Calu3 (cell line): ENCODE measurements at places on chromosomes 2 and 18. TPM values are rescaled to one million over a fixed set of nuclear protein-coding genes. Genes with fewer than 3 reads are reported as not detected.

- H3K4me1 ChIP-seq = no peaks in the 10 kb centered on the region
- no peaks in the 10 kb centered on the region for H3K36me3 ChIP-seq
- no peaks in the 10 kb centered on the region for H3K27me3 ChIP-seq
- H3K27ac ChIP-seq = no peak overlapping the region
- H3K4me3 ChIP-seq = no peak overlapping the region
- DNase-seq = no peak
Measured at GRCh38 chr2:106953236-106953635, 67.3 kb upstream of the ST6GAL2 start.

GRCh38 chr18:23183411-23184150 is 48.3 kb downstream of the CABLES1 start:
- H3K36me3 ChIP-seq = no peaks in the 10 kb centered on the region
- DNase-seq = no peak
- peaks cover 6% of the 10 kb centered on the region for H3K4me1 ChIP-seq
- no peak overlapping the region for H3K27ac ChIP-seq
- H3K27me3 ChIP-seq = no peaks in the 10 kb centered on the region

- H3K27me3 ChIP-seq = no peaks in the 10 kb centered on the region
- DNase-seq = no peak
- H3K27ac ChIP-seq = no peak overlapping the region
- H3K36me3 ChIP-seq = no peaks in the 10 kb centered on the region
- H3K4me1 ChIP-seq = peaks cover 20% of the 10 kb centered on the region
Measured at GRCh38 chr2:88639865-88640264, 12.6 kb upstream of the EIF2AK3 start.

Gene SPRED2
- 28.9 and 33.3 TPM in 2 replicates for total RNA-seq

Gene OXER1
- total RNA-seq = 0.27 and 0.59 TPM in 2 replicates

Gene CIDEA
- not detected in 2 replicates for total RNA-seq

Gene SLC4A3
- 14.9 and 20.2 TPM in 2 replicates for total RNA-seq
